ENCODE measurements at places on chromosomes 12 and 14.

DNA sequence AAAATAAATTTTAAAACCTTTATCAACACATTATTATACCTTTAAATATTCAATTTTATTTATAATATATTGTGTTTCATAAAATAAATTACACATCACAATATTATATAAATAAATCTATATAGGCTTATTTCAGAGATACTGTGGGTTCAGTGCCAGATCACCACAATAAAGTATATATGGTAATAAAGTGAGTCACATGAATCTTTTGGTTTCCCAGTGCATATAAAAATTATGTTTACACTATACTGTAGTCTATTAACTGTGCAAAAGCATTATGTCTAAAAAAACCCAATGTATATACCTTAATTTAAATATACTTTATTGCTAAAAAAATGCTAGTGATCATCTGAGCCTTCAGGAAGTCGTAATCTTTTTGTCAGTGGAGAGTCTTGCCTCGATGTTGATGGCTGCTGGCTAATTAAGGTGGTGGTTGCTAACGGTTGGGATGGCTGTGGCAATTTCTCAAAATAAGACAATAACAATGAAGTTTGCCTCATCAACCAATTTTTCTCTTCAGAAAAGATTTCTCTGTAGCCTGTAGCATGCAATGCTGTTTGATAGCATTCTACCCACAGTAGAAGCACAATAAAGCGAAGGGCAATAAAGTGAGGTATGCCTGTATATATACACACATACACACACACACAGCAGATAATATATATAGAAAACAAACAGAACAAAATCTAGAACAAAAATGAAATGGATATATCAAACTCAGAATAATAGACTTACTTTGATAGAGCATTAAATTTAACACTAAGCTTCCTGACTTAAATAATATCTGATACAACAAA lies 32.4 kb downstream of the CCDC59 start:
- DNase-seq: no peak

DNA sequence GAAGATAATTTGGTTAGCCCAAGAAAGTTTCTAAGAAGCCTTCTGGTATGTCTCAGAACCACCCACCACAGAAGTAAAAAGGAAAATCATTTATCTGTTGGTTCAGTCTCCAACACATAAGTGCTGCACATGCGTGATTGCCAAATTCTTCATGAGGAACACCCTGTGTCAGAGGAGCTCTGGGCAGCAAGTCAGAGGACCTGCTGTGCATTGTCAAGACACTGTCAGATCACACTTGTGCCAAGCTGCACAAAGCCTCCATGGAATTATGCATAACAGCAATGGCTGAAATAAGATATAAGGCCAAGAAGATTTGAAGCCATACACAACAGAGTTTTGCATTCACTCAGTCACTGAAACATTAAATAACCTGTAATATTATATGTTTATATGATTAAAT lies 1304.7 kb upstream of the FLRT2 start:
- no peak for DNase-seq

- DNase-seq: no peak
Measured at GRCh38 chr14:88129306-88130056, 124.5 kb downstream of the GPR65 start.

DNA sequence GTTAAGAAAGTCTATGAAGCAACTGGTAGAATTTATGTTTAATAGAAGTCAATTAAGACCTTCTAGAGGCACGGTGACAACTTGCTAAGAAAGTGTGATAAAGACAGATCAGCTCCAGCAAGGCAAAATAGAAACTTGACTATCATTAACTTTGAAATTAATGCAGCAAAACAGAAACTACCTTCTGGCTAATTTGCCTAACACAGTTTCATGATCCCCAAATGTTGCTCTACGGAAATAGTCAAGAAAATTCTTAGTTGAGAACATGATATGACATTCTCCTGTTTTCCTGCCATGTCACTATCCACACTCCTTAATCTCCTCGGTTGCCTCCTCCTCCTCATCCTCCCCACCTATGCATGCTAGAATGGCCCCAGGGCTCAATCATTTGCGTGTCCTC lies 4.2 kb downstream of the DENND5B start:
- no peak for DNase-seq

All from NCI-H510A treated with DMSO at 0.1 percent for 48 hours (cell line).